Stimulated activated CD8-positive, alpha-beta memory T cell treated with anti-CD3 and anti-CD28 coated beads, Interleukin-15, amount 100 ng/mL, for 48 hours (primary cell): ENCODE measurements at places on chromosomes 5 and 9.

DNA sequence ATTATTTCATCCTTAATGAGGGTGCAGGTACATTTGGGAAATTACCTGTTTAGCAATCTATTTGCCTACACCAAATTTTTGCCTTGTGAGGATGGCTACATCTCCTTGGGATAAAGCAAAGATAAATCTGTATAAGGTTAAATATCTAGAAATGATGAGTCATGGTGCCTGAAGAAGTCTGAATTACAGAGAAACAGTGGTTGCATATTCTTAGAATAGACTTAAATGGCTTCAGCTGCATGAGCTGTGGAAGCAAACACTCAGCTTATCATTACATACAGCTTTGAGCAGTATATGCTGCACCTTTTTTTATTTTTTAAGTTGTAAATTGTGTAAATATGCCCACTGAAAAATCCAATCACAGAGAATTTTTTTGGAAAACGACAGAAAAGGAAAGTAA, 153.5 kb downstream of the RAPGEF6 start:
- DNase-seq = no peak

- no peak for DNase-seq
Measured at GRCh38 chr5:15807248-15807647, 307.3 kb downstream of the FBXL7 start.

DNA sequence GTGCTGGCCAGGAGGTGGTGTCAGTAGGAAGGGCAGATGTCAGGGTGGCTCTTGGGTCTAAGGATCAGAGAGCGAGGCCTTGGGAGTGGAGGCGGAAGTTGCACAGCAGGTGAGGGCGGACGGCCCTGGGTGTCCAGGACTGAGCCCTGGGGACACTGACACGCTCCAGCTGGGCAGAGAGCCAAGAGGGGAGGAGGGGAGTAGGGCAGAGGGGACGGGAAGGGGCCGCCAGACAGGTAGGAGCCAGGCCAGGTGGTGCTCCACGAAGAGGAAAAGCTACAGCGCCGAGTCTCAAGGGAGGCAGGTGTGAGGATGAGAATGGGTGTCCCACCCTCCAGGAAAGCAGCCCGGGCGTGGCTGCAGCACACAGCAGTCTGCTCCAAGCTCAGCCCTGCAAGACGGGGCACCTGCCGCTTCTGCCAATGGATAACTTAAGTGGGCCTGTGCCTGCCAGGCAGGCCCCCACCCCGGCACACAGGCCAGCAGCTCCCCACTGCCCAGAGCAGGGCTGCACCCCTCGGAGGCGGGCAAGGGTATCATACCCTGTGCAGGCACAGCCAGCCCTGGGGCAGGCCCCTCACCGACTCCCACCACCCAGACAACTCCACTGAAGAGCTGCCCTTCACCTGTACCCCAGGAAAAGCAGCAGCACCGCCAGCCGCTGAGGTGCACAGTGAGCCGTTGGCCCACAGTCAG, 4.9 kb downstream of the TPRN start:
- DNase-seq = no peak

DNA sequence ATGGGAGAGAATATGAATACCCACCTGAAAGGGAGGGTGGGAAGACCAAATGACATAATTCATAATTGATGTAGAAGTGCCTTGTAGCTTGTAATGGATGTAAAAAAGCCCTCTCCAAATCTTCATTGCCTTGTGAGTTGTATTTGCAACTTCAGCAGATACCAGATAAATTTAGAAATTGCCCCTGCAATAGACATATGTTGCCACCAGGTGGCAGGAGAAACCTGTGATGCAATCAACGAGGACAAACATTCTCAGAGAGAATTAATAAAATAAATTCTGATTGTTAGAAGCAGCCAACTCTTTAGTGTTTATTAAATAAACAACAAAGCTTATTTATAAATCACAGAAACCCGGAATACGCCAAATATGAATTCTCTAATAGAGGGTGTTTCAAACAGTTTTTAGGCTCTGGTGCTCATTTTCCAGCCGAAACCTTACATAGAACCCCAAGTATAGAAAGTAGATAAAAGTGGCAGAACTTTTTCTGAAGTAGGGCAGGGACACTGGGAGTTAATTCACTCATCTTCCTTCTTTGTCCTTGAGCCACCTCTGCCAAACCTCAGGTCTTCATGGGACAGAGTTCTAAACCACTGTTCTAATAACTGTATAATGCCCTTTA, 147.8 kb downstream of the TMEM38B start:
- DNase-seq = peak; percentile 5
